A549 treated with GW870086 at 1 μM for 4 hours (cell line): ENCODE measurements at places on chromosomes 4 and X. TPM values are rescaled to one million over a fixed set of nuclear protein-coding genes. Genes with fewer than 3 reads are reported as not detected.

The FIP1L1 gene
- 27.1 to 34.3 TPM (median 30.2 TPM) in 5 replicates for total RNA-seq

The UCP1 gene
- total RNA-seq, result 0.08 to 0.17 TPM (median 0.09 TPM) in 3 of 5 replicates, not detected in the others

The RPL34 gene
- total RNA-seq, result 896 to 985 TPM (median 955 TPM) in 5 replicates

The BEND2 gene
- not detected in 5 replicates for total RNA-seq

The MAPK10 gene
- 0.16 to 0.50 TPM (median 0.31 TPM) in 4 of 5 replicates, not detected in the other for total RNA-seq

The DIPK2B gene
- total RNA-seq, result not detected in 5 replicates

The SPANXC gene
- 0.58 to 0.65 TPM (median 0.64 TPM) in 3 of 5 replicates, not detected in the others for total RNA-seq

The COL25A1 gene
- not detected in 5 replicates for total RNA-seq

The MAGED4 gene
- total RNA-seq, result 0.45 to 11.6 TPM (median 7.3 TPM) in 5 replicates

The RNF212 gene
- total RNA-seq, result 1.8 to 3.5 TPM (median 2.7 TPM) in 5 replicates

The HTR2C gene
- total RNA-seq, result not detected in 5 replicates

The ATP6AP1 gene
- total RNA-seq, result 81.6 to 108 TPM (median 104 TPM) in 5 replicates

The IGSF1 gene
- 0.23 to 0.53 TPM (median 0.35 TPM) in 5 replicates for total RNA-seq

The AWAT2 gene
- total RNA-seq, result not detected in 5 replicates

The CCNB3 gene
- total RNA-seq, result 0.23 to 1.3 TPM (median 0.56 TPM) in 5 replicates

The TRIML2 gene
- total RNA-seq, result 39.1 to 59.1 TPM (median 46.0 TPM) in 5 replicates

The ACOX3 gene
- 7.1 to 10.6 TPM (median 9.2 TPM) in 5 replicates for total RNA-seq

The HOPX gene
- total RNA-seq, result not detected in 5 replicates

The MAOB gene
- 0.10 to 0.25 TPM (median 0.19 TPM) in 5 replicates for total RNA-seq

The HADH gene
- 20.2 to 24.6 TPM (median 23.0 TPM) in 5 replicates for total RNA-seq

The SPATA4 gene
- total RNA-seq, result 0.18 to 0.45 TPM (median 0.20 TPM) in 4 of 5 replicates, not detected in the other

The PCDH7 gene
- 0.07 to 0.19 TPM (median 0.12 TPM) in 4 of 5 replicates, not detected in the other for total RNA-seq

The CXCL3 gene
- total RNA-seq, result 3.3 to 4.4 TPM (median 4.0 TPM) in 5 replicates
